B cell (primary cell): ENCODE measurements at places on chromosomes 6 and 20. TPM values are rescaled to one million over a fixed set of nuclear protein-coding genes. Genes with fewer than 3 reads are reported as not detected.

Gene RIPOR2
- total RNA-seq, result 430 and 443 TPM in 2 replicates

Gene TMEM244
- not detected in 2 replicates for total RNA-seq

Gene MCHR2
- not detected in 2 replicates for total RNA-seq

Gene SSTR4
- not detected in 2 replicates for total RNA-seq

Gene CFB
- total RNA-seq, result not detected in 2 replicates

Gene BPIFB1
- total RNA-seq, result not detected in 2 replicates

Gene LINC00237
- not detected in 2 replicates for total RNA-seq
